ENCODE measurements at places on chromosomes 3 and 15.

GRCh38 chr3:152893647-152894046, 58.7 kb downstream of the P2RY1 start:
- no peak for DNase-seq

- peak; percentile 68 for DNase-seq
These were observed 773 bp downstream of the ANKRD28 start for GRCh38 chr3:15796771-15797641.

GRCh38 chr3:14166877-14167603, 11.4 kb downstream of the XPC start:
- no peak for DNase-seq

DNA sequence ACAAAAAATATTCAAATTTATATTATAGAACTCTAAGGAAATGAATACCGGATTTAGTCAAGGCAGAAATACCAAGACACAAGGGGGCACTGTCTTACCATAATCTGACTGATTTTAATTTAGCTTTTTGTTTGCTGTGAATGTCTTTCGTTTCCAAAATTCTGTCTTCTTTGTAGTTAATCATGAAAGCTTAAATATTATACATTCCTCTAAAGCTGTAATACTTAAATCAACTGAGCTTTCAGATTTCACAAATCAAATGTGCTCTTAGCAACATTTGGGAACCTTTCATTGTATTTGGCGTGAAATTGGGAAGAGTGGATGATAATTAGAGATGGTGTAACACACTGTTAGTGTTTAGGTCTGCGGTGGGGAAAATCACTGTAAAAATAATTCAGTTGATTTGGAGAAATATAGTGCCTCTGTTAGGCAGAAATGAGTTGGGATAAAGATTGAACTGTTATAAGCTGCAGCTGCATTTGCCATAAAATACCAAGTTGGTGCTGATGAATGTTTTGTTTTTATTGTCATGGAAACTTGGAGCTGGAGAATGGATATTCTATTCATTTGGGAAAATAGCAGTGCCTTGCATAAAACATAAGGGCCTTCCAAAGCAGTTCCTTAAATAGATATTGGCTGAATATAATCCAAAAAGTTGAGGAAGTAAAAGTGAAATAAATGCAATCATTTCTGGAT, 228.2 kb downstream of the TCF12 start:
- peak; percentile 58 for DNase-seq

- peak; percentile 39 for DNase-seq
These were observed 2.6 kb downstream of the CYP19A1 start for GRCh38 chr15:51335538-51336410.

Measured in fibroblast of lung (primary cell).